ENCODE measurements at places on chromosomes 5 and 9. TPM values are rescaled to one million over a fixed set of nuclear protein-coding genes. Genes with fewer than 3 reads are reported as not detected.

The SLC1A1 gene
- 0.10 TPM for total RNA-seq

The CEL gene
- 0.26 TPM for total RNA-seq

The SPINK6 gene
- total RNA-seq: 0.52 TPM

The MAN1B1 gene
- 53.6 TPM for total RNA-seq

The AK8 gene
- 0.42 TPM for total RNA-seq

The FRRS1L gene
- total RNA-seq: not detected

The TICAM2 gene
- total RNA-seq: not detected

The LCN10 gene
- total RNA-seq: not detected

The TGFBI gene
- 1,239 TPM for total RNA-seq

The C9 gene
- not detected for total RNA-seq

The SLC26A2 gene
- 25.6 TPM for total RNA-seq

The MARCOL gene
- 3.8 TPM for total RNA-seq

The TAF11L5 gene
- total RNA-seq: not detected

The RFESD gene
- 8.9 TPM for total RNA-seq

The POU5F2 gene
- total RNA-seq: 0.58 TPM

The SOHLH1 gene
- not detected for total RNA-seq

The IL13 gene
- total RNA-seq: not detected

The NEUROG1 gene
- total RNA-seq: not detected

The ZBTB34 gene
- total RNA-seq: 5.3 TPM

The HSD17B3 gene
- 0.84 TPM for total RNA-seq

The CAVIN4 gene
- total RNA-seq: 0.67 TPM

The HRCT1 gene
- total RNA-seq: 3.2 TPM

The TXN gene
- total RNA-seq: 1,180 TPM

The AFAP1L1 gene
- 1.4 TPM for total RNA-seq

The SLC4A9 gene
- not detected for total RNA-seq

The IFNB1 gene
- total RNA-seq: not detected

The OTP gene
- total RNA-seq: not detected

The CCNI2 gene
- total RNA-seq: not detected

The DBH gene
- total RNA-seq: not detected

The RNF20 gene
- total RNA-seq: 32.1 TPM

The SH3GL2 gene
- not detected for total RNA-seq

The FAM13B gene
- total RNA-seq: 17.7 TPM

The ACTBL2 gene
- not detected for total RNA-seq

The FBP1 gene
- total RNA-seq: not detected

The HMGCS1 gene
- 11.2 TPM for total RNA-seq

The ZNF189 gene
- 14.1 TPM for total RNA-seq

The INSL6 gene
- total RNA-seq: not detected

The THBS4 gene
- total RNA-seq: 0.17 TPM

The UQCRQ gene
- total RNA-seq: 316 TPM

The GZMA gene
- total RNA-seq: not detected

The GRPEL2 gene
- 75.5 TPM for total RNA-seq

The PCDHA13 gene
- total RNA-seq: 1.2 TPM

The NUTM2F gene
- not detected for total RNA-seq

The POLR1E gene
- 38.7 TPM for total RNA-seq

The NR5A1 gene
- not detected for total RNA-seq

The HNRNPK gene
- 845 TPM for total RNA-seq

The FBXL7 gene
- 3.9 TPM for total RNA-seq

The PPIP5K2 gene
- 64.9 TPM for total RNA-seq

The PCDHGB1 gene
- total RNA-seq: 1.1 TPM

The DPYSL3 gene
- 12.4 TPM for total RNA-seq

The BNC2 gene
- 5.8 TPM for total RNA-seq

The PCDHGA8 gene
- 1.4 TPM for total RNA-seq

The CDC23 gene
- total RNA-seq: 53.1 TPM

The NR6A1 gene
- total RNA-seq: 0.89 TPM

The BTNL8 gene
- total RNA-seq: 0.32 TPM

The ATP10B gene
- total RNA-seq: not detected

The OBP2B gene
- total RNA-seq: not detected

The PLCXD3 gene
- not detected for total RNA-seq

The ZNF618 gene
- total RNA-seq: 2.9 TPM

The PCDHGA1 gene
- 0.72 TPM for total RNA-seq

All from NCI-H460 (cell line).